ENCODE measurements at places on chromosomes 2 and 18.

- no peaks in the 10 kb centered on the region for H3K4me1 ChIP-seq
- no peaks in the 10 kb centered on the region for H3K27me3 ChIP-seq
- no peaks in the 10 kb centered on the region for H3K36me3 ChIP-seq
- no peak for DNase-seq
Measured at GRCh38 chr2:87403893-87404175, 344.1 kb upstream of the PLGLB2 start.

- no peaks in the 10 kb centered on the region for H3K27me3 ChIP-seq
- H3K4me3 ChIP-seq: no peak overlapping the region
- DNase-seq: peak; percentile 33
- H3K4me1 ChIP-seq: peaks cover 40% of the 10 kb centered on the region
Measured at GRCh38 chr2:28639836-28640235, 111.8 kb upstream of the PPP1CB start.

GRCh38 chr2:159788253-159788652 lies 9.8 kb downstream of the CD302 start:
- H3K4me3 ChIP-seq: no peak overlapping the region
- no peak overlapping the region for H3K27ac ChIP-seq
- no peaks in the 10 kb centered on the region for H3K4me1 ChIP-seq
- no peaks in the 10 kb centered on the region for H3K27me3 ChIP-seq
- no peak for DNase-seq
- no peaks in the 10 kb centered on the region for H3K36me3 ChIP-seq

DNA sequence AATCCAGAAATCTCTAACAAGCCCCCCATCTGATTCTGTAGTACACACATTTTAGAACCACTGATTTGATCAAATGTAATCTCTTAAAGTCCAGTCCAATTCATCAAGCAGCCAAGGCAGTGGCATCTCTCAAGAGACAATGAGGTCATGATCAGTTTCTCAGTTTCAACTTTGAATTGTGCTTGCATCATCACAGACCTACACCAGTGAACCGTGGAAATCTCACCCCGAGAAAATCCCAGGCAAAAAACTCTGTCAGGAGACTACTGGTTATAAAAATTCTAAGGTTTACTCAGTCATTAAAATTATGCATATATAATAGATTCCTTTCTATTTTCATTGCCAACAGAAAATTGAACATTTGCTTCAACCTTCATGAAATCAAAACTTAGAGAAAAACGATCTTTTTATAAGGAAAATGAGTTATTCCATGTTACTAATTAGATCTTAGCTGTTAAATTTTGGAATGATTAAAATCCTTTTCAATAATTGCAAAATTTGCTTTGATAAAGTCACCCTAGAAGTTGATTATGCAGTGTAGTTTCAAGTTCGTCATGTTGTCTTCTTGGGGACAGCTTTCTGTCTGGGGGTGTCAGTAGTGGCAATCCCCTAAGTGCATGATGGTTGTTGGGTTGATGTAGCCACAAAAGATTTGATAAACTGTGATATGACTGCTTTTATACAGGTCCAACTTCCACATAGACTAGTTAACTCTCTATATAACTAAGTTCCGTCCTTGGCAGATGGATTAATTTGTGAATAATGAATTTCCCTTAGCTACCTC lies 235.0 kb downstream of the CAMKMT start:
- no peak overlapping the region for H3K27ac ChIP-seq
- H3K27me3 ChIP-seq: no peaks in the 10 kb centered on the region
- DNase-seq: no peak
- H3K4me3 ChIP-seq: no peak overlapping the region
- H3K36me3 ChIP-seq: no peaks in the 10 kb centered on the region

DNA sequence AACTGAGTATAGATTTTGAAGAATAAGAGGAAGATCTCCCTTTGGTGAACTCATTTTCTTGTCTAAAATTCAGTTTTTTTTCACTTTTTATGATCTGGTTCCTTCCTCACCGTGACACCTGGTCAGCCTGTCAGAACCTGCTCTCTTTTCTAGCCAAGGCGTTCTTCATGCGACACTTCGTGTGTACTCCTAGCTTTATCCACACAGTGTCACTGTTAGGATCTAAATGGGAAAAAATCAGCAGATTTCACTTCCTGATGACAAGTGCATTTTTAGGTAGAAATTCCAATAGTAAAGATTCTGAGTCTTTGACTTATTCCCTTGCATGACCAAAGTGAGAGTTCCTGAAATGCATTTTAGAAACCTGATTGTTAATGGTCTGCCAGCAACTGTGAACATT lies 89.8 kb downstream of the KLHL14 start:
- DNase-seq: no peak
- H3K27me3 ChIP-seq: peaks cover 55% of the 10 kb centered on the region
- H3K4me1 ChIP-seq: peaks cover 5% of the 10 kb centered on the region
- no peaks in the 10 kb centered on the region for H3K36me3 ChIP-seq
- no peak overlapping the region for H3K4me3 ChIP-seq
- no peak overlapping the region for H3K27ac ChIP-seq

DNA sequence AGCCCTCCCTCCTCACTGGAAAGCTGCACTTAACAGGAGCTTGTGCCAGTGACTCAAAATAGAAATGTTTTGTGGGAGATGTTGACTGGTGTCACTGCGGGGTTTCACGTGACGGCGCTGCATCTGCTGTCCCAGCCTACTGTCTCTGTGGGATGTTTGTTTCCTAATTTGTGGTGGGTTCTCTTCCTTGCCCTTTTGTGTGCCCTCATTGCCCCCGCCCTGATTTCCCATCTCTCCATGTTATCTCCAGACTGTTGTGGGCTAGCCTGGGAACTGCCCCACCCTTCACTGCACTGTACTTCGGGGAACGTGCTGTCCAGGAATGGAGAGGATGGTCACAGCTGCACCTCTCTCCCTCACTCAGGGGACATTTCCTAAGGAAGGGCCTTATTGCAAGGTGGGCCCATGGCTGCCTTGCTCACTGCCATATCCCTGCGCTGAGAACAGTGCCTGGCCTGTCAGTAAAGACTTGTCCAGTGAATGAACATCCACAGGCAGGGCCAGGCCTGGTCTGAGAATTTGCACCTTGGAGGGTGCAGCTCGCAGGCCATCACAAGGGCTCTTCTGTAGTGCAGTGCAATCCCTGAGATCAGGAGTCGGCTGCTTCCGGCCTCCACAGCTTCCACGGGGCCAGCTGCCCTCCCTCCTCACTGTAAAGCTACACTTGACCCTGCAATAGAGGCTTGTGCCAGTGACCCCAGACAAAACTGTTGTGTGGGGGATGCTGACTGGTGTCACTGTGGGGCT lies 18.1 kb downstream of the ZAP70 start:
- DNase-seq: no peak
- no peak overlapping the region for H3K27ac ChIP-seq
- H3K36me3 ChIP-seq: peaks cover 12% of the 10 kb centered on the region
- no peak overlapping the region for H3K4me3 ChIP-seq
- H3K4me1 ChIP-seq: peaks cover 12% of the 10 kb centered on the region
- no peaks in the 10 kb centered on the region for H3K27me3 ChIP-seq

DNA sequence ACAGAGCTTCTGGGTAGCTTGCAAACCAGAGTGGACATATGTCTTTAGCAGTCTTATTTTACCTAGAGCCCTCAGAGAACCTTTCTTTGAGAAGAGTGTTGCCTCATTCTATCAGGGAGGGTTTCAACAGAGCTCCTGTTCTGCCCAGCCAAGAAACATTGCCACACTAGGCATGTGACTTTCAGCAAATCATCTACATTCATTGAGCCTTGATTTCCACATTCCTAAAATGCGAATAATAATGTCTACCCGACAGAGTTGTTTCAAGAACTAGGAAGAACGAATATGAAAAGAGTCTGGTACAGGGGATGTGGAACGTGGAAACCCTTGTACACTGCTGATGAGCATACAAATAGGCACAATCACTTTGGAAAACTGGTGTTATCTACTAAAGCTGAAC lies 7.8 kb upstream of the PRKAG3 start:
- H3K36me3 ChIP-seq: no peaks in the 10 kb centered on the region
- peaks cover 21% of the 10 kb centered on the region for H3K27me3 ChIP-seq
- H3K4me3 ChIP-seq: no peak overlapping the region
- no peak overlapping the region for H3K27ac ChIP-seq

GRCh38 chr18:74540652-74541421 lies 6.5 kb downstream of the CNDP1 start:
- no peaks in the 10 kb centered on the region for H3K36me3 ChIP-seq
- no peak overlapping the region for H3K27ac ChIP-seq
- peaks cover 15% of the 10 kb centered on the region for H3K4me1 ChIP-seq
- no peak overlapping the region for H3K4me3 ChIP-seq

- H3K4me3 ChIP-seq: no peak overlapping the region
- no peaks in the 10 kb centered on the region for H3K4me1 ChIP-seq
- H3K36me3 ChIP-seq: no peaks in the 10 kb centered on the region
Measured at GRCh38 chr2:11473659-11474433, 7.9 kb upstream of the E2F6 start.

DNA sequence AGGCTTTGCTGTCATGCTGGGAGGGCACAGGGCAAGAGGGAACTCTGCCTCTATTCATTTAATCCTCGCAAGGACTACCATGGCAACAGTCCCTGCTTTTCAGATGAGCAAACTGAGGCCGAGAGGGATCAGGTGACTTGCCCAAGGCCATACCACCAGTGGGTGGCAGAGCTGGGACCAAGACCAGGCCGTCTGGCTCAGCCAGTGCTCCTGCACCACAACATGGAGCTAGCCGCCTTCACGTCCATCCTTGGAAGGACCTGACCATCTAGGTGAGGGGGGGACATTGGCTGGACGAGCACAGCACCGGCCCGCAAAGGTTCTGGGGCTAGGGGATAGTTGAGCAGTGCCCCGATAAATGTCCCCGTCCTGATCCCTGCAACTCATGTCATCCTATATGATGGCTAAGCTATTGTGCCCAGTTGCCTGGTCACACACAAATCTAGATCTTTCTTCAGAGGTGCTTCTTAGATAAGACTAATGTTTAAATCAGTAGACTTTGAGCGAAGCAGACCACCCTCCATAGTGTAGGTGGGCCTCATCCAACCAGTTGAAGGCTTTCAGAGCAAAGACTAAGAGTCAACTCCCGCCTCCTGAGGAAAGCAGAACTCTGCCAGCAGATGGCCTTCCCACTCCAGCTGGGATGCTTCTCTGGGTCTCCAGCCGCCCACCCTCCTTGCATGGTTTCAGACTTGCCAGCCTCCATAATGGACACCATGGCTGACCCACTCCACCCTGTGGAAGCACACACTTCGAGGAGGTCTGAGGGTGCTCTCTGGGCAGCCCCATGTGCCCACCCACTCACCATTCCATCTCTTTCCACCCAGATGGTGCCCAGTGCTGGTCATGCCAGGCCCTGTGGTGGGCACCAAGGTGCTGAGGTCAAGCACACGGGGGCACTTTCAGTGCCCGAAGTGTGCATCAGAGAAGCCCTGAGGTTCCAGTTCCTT lies 214.8 kb upstream of the RAB6C start:
- H3K36me3 ChIP-seq: no peaks in the 10 kb centered on the region
- no peak overlapping the region for H3K27ac ChIP-seq
- H3K4me1 ChIP-seq: no peaks in the 10 kb centered on the region
- peak; percentile 4 for DNase-seq
- no peaks in the 10 kb centered on the region for H3K27me3 ChIP-seq
- H3K4me3 ChIP-seq: no peak overlapping the region

GRCh38 chr2:80894486-80894885 lies 589.9 kb upstream of the LRRTM1 start:
- H3K27me3 ChIP-seq: no peaks in the 10 kb centered on the region
- no peak for DNase-seq
- H3K27ac ChIP-seq: no peak overlapping the region
- no peaks in the 10 kb centered on the region for H3K36me3 ChIP-seq
- no peaks in the 10 kb centered on the region for H3K4me1 ChIP-seq

DNA sequence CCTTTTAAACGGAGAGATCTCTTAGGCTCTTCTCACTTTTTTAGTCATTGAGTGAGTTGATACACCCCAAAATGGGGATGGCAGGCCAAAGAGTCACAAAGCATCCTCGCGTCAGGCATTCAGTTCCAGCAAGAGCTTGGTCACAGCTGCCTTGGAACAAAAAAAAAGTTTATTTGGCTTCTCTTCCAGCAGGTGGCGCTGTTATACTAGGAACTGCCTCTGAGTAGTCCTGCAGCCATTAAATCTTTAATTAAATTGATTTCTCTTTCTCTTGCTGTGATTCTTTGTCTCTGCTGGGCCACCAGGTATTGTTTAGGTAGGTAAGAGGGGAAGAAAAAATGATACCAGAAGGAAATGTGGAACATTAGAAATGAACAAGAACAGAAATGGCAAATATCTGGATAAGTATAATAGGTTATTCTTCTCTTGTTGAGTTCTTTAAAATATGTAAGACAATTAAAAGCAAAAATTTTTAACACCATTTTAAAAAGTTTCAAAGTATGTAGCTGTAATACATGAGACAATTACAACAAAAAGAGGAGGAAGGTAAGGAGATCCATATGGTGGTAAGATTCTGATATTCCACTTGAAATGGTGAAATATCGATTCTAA lies 175.1 kb downstream of the GALNT1 start:
- no peaks in the 10 kb centered on the region for H3K4me1 ChIP-seq
- no peak overlapping the region for H3K4me3 ChIP-seq
- H3K36me3 ChIP-seq: no peaks in the 10 kb centered on the region
- H3K27me3 ChIP-seq: peaks cover 18% of the 10 kb centered on the region
- no peak overlapping the region for H3K27ac ChIP-seq
- DNase-seq: peak; percentile 68

- H3K27ac ChIP-seq: no peak overlapping the region
- H3K4me3 ChIP-seq: no peak overlapping the region
- no peak for DNase-seq
- H3K27me3 ChIP-seq: no peaks in the 10 kb centered on the region
- no peaks in the 10 kb centered on the region for H3K36me3 ChIP-seq
- H3K4me1 ChIP-seq: no peaks in the 10 kb centered on the region
Measured at GRCh38 chr18:56977309-56977708, 169.6 kb upstream of the BOD1L2 start.

DNA sequence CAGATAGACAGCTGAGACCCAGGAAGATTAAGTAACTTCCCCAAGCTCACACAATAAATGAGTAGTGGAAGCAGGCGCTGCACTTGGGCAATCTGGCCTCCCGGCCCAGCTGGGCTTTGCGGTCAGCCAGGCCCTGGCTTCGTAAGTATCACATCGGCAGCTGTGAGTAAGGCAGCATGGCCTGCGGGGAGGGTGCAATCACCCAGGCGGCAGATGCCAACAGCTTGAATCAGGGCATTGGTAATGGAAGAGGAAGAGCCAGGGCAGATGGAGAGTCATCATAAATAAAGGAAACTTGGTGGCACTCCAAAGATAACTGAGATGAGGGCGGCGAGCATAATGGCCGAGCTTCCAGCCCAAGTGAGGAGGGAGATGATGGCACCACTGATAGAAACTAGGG lies 217.9 kb upstream of the PID1 start:
- peak overlapping the region; percentile 68 for H3K4me3 ChIP-seq
- H3K36me3 ChIP-seq: peaks cover 44% of the 10 kb centered on the region
- no peaks in the 10 kb centered on the region for H3K27me3 ChIP-seq
- peak overlapping the region; percentile 46 for H3K27ac ChIP-seq
- peak; percentile 99 for DNase-seq

DNA sequence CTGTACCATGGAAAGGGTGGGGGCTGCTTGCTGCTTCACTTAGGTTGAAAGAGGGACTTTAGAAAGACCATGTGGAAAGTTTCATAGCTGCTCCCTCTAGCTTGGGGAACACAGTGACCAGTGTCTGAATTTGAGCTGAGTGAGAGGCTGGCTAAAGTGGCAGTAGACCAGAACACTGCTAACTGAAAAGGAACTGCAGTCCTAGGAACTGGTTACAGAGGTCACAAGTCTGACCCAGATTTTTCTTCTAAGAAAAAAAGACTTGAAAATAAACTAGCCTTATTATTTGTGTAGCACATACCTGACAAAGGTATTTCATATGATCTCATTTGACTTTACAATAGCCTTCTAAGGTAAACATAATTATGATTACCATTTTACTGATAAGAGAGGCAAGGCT lies 153.6 kb downstream of the FSHR start:
- H3K4me1 ChIP-seq: no peaks in the 10 kb centered on the region
- no peak for DNase-seq
- no peak overlapping the region for H3K27ac ChIP-seq
- H3K36me3 ChIP-seq: no peaks in the 10 kb centered on the region

All from MCF 10A (cell line).